BE2C (cell line): ENCODE measurements at places on chromosomes 7 and 10.

DNA sequence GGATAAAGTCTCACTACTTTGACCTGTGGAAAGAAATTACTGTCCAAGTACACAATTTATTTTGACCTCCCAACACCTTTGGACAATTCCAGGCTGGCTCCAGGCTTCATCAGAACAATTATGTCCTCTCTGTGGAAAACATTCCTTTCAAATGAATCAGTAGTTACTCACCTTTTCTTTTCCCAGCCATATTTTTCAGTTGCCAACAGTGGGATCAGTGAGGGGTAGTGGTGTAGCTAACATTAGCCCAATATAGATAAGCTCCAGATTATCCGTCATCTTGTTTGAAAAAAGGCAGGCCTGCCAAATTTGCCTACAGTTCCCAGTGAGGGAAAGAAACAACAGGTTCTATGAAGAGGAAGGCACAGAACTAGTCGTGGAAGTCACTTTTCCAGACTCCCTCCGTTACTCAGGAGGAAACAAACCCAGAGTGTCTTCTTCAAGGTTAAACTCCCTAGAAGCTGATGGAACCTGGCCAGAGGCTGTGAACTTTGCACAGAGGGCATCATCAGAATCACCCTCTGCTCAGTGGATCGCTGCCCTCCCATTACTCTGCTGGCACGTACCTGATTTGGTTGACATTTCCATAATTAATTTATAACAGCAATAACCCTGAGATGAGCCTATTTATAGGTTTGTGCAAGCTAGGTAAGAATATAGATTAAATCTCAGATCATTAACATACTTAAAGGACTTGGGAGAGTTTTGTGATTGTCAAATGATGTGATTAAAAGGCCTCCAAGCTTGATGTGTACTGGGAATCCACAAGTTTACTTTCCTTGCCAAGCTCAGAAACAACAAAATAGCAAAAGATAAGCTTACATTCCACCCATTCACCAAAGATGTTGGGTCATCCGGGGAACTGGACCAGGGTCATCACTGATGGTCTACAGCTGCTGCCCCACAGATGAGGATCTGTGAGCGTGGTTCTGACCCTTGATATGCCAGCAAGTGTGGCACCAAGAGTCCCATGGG is 654.6 kb upstream of the GALNT17 start:
- DNase-seq: no peak

DNA sequence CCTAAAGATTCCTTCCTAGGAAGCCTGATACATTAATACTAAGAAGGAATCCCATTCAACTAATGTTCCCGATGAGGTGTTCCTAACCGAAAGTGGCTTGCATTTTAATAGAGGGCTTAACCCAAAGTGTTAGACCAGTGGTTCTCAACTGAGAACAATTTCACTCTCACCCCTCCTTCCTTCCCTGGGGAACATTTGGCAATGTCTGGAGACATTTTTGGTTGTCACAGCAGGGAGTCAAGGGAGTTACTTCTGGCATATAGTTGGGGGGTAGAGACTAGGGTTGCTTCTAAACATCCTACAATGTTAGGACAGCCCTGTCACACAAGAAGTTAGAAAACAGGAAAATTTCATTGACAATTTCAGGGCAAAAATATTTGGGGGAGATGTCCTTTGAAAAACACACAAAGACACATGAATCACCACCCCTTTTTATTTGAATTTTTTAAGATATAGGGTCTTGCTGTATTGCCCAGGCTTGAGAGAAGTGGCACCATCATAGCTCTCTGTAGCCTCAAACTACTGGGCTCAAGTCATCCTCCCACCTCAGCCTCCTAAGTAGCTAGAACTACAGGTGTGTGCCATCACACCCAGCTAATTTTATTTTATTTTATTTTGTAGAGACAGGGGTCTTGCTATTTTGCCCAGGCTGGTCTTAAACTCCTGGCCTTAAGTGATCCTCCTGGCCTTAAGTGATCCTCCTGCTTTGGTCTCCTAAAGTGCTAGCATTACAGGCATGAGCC is 50.7 kb downstream of the WNT2 start:
- DNase-seq: no peak

DNA sequence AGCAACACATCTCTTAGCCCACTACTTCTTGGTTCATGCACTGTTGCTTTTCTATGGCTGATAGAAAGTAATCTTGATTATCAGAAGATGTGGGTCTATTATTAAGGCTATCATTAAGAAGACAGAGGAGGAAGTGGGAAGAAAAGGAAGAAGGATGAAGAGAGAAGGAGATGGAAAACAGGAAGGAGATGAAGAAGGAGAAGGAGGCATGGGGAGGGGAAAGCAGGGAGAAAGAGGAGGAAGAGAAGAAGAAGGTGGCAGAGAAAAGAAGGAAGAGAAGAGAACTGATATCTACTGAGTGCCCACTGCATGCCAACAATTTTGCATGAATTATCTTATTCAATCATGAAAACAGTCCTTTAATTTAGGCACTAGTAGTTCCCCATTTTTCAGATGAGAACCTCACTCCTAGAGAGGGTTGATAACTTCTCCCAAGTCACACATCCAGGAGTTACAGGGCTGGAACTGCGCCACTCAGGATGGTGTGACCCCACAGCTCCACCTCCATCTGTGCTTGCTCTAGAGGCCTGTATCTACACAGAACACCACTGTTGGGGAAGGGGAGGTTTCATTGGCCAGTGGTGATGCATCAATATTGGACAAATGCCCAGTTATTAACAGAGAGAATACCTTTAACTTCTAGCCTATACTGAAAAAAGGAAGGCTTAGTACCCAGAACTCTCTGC is 147.4 kb downstream of the CXCL12 start:
- no peak for DNase-seq

DNA sequence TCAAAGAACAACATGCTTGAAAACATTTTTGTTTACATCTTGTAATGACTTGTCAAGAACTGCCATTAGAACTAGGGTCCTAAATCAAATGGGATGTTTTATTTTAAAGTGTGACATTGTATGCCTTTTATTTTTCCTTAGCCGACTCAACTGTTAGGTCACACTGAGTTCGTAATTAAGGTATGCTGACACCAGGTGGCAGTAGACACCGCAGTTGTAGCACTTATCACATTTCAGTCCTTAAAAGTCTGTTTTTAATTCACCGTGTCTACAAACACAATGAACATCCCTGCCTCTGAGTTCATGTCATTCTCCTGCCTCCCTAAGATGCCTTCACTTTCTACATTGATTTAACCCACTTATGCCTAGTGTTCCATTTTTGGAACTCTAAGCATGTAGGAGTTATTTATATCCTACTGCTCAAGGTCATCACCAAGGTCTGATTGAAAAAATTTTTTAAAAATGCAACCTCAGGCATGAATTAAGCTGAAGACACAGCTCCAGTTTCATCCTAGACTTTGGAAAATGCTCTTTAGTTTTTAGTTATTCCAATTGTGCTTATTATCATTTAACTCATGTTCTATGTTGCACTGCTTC is 186.1 kb downstream of the BMPER start:
- DNase-seq: peak; percentile 14

- DNase-seq: no peak
These were observed 12.5 kb upstream of the ST7 start for GRCh38 chr7:116940689-116941370.

GRCh38 chr10:13698217-13698616 is 111.5 kb downstream of the PRPF18 start:
- DNase-seq: no peak
